ENCODE measurements at places on chromosomes 3 and 15.

- no peak for DNase-seq
Measured at GRCh38 chr15:23050708-23051107, 11.3 kb upstream of the TUBGCP5 start.

GRCh38 chr15:85597155-85597815 lies 197.4 kb downstream of the KLHL25 start:
- DNase-seq: no peak

GRCh38 chr3:11932636-11933035 lies 71.6 kb upstream of the SYN2 start:
- DNase-seq: no peak

DNA sequence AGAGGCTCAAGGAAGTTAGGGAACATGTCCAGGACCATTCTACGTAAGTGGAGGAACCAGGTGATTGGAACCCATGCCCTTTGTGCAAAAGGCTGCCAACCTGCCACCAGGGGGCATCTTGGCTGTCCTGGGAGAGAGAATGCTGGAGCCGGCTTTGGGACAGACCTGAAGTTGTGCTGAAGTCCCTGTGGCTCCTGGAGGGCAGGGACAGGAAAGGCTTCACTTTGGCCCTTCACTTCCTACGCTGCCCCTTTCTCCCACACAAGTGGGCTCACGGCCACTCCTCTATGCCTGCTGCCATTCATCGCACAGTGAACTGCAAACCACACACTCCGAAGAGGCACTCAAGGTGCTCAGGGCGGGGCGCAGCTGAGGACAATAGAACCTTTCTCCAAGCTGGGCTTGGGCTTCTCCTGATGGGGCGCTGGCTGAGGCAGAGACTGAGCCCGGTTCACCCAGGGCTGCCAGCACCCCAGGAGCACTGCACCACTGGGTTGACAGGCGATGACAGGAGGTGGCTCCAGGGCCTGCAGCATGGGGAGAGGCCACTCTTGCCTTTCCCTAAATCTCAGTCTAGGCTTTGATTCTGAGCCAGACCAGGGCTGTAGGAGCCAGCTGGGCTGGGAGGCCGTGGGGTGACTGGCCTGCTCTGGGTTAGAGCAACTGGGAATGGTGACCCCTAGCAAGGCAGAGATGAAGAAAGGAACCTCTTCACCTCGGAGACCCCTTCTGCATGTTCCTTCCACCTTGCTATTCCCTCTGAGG lies 8.4 kb downstream of the SHF start:
- DNase-seq: peak; percentile 53

GRCh38 chr3:100640633-100641032 lies 31.2 kb downstream of the ADGRG7 start:
- no peak for DNase-seq

- DNase-seq: no peak
Measured at GRCh38 chr3:139325551-139325950, 18.3 kb upstream of the MRPS22 start.

DNA sequence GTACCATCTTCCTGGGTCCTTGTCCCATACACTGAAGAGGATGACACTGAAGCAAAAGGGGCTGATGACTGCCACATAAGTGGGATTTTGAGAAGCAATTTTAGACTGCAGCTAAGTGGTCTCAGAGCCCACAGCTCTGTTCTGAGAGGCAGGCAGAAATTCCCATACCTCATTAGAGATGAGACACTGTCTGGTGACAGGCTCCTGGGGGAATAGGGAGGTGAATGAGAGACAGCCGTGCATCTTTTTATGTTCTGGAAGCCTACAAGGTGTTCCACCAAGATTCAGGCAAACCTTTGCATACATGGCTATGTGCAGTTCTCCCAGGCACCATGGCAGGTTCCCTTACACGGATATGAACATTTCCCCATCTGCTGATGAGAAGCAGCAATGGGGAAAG lies 47.2 kb downstream of the LIMD1 start:
- DNase-seq: no peak

GRCh38 chr3:95399585-95399984 lies 1336.7 kb downstream of the NSUN3 start:
- DNase-seq: no peak

Data from KBM-7 (cell line).